ENCODE measurements at places on chromosomes 7 and 10.

DNA sequence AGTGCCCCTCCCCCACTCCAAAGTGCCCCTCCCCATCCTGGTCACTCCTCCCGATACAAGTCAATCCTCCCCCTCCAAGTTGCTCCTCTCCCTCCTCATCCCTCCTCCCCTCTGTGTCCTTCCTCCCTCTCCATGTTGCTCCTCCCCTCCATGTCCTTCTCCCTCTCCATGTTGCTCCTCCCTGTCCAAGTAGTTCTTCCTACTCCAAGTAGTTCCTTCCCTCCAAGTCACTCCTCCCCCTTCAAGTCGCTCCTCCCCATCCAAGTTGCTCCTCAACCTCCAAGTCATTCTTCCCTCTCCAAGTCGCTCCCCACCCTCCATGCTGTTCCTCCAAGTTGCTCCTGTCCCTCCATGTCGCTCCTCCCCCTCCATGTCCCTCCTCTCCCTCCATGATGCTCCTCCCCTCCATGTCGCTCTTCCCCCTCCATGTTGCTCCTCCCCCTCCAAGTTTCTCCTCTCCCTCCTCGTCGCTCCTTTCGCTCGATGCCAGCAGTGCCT, 8.6 kb upstream of the WBP1L start:
- DNase-seq = no peak

DNA sequence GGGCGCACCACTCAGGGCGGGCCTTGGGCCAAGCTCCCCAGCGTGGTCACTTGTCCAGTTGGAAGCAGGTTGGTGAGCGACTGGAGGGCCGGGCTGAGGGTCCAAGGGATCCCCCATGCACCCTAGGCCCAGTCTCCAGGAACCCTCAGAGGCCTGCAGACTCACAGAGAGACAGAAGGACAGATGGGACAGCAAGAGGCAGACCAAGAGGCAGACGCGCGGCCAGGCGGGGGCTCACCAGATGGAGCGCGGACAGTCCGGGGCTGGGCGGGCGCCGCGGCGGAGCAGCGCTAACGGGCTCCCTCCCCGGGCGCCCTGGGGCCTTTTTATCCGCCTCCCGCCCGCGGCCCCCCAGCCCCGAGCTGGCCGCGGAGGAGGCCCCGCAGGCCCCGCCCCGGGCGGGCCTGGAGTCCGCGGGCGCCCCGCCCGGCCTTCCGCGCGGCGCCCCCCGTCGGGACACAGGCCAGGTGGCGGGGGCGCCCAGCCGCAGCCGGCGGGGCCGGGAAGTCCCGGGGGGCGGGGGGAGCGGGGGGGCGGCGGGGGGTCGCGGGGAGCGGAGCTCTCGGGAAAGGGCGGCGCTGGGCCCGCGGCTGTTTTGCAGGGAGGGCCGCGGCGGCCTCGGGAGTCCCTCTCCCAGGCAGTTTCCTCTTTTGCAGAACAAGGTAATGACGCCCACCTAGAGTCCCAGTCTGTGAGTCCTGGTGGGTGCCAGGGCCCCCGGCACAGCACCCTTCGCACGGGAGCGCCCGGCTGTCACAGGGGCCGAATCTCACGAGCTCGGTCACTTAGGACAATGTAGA, at the start of gene LOXL4:
Gene LOXL4 (minus strand): TSS at position 301 of the 800 bp plus-strand sequence. CDS start 5,175 bp downstream, outside the sequence.
- no peak for DNase-seq

DNA sequence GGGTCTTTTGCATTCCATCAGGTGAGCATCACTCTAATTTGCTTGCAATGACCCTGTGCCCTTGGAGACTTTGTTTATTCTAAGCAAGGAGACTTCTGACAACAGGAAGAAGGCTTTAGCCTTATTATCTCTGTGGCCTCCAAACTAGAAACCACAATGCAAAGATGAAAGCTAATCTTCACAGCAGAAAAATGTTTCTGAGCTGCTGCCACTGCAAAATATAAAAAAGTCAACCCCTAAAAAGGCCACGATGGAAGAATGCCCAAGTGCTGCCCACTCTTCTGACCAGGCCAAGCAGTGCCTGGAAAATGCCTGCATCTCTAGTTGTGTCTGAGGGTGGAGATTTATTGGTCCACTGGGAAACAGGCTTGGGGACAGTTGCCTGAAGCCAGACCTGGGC, 299.9 kb downstream of the C7orf25 start:
- DNase-seq = no peak

DNA sequence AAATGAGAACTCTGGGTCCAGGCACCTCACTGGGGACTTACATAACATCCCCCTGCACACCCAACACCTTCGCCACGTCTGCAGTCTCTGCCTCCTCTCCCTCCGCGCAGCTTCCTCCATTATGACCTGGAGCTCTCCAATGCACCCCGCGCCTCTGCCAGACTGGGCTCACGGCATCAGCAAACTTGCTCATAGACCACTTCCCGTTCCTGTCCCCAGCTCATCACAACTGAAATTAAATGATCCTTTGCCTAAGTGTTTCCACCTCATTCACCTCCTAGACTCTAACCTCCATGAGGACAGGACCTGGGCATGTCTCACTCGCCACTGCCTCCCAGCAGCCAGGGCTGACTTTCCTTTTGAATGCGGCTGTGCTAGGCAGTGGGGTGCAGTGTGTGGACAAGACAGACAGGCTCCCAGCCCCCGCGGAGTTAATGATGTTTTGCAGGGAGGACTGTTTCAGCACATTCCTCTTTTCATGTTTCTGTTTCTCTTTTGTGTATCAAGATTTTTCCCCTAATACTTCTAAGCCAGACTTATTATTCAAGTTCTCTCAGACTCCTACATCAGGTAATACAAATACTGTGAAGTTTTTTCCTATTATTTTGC, 18.8 kb downstream of the CHST15 start:
- peak; percentile 67 for DNase-seq

DNA sequence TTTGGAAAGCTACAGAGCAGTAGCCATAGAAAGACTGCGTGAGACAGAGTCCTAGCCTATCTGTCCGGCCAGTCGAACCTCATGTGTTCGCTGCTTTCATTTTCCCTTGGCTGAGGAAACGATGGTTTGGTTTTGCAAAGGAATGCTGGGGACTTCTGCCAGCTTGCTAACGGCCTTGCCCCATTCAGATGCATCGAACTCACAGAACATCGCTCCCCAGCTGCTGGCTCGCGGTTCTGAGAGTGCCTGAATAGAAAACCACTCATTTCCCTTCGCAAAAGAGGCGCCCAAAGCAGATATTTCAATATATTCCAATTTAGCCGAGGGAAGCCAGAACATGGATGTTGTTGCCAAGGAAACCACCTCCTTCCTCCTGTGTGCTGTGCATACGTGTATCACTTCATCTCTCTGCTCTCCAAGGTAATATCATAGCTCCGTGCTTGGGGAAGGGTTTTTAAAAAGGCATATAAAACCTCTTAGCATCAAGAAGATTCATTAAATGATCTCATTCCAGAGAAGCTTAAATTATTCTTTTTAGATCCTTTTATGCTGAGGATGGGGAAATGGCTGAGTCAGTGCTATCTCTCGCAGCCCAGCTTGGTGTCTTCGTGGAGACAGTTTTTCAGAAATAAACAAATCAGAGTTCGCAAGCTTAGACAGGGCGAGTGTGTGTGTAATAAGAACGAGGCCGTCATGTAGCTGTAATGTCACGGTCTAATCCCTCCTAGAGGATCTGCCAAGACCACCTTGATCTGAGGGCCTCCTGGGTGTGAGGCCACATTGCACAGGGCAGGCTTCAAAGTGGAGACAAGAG, 215.2 kb downstream of the RPS24 start:
- no peak for DNase-seq

GRCh38 chr7:988426-988911, 5.5 kb downstream of the CYP2W1 start:
- DNase-seq = no peak

- no peak for DNase-seq
Measured at GRCh38 chr10:109275960-109276359, 647.4 kb downstream of the XPNPEP1 start.

DNA sequence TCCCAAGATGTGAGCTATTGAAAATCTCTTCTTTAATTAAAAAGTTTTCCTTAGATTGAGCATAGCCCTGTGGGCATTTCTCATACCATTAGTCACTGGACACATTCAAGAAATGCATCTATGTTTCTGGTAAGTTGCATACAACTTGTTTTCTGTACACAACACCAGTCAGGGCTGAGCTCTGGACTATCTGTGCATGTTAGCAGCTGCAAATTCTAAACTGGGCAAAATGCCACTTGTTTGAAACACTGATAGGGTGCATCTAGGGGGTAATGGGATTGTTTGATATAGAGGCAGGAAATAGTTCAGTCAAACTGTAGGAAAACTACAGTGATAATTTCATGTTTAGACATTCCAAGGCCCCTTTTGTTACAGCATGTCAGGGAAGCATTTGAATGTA, 145.6 kb upstream of the NPY start:
- DNase-seq = no peak

- peak; percentile 42 for DNase-seq
Measured at GRCh38 chr10:124715439-124715838, 28.7 kb downstream of the FAM53B start.

DNA sequence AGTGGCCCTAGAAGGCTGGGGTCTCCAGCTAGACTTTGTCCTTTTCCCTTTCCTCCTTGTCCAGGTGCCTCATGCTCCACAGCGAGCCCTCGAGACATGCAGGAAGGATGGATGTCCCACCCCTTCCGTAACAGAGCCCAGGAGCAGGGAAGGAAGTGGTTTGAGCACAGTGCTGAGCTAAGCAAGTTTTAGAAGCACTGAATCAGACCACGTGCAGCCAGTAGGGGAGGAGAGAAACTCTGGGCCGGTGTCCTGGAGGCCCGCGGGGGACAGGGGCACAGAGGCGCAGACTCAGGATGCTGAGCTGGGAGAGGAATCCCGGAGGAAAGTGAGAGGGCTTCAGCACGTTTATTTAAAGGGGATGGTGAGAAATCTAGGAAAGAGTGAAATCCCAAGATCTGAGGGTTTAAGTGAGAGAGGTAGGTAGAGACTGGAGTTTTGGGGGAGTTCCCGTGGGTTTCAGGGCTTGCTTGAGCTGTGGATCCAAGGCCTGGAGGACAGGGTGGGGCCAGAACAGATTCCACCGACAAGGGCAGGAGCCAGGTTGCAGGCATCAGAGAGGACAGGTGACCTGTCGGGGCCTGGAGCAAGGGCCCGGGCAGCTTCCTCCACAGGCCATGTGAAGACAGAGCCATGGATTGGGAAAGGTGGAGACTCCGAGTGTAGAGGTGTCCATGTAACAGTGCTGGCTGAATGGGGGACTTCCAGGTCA, 4.4 kb upstream of the IRF5 start:
- peak; percentile 56 for DNase-seq

- DNase-seq = peak; percentile 9
Measured at GRCh38 chr10:60434418-60435046, 44.9 kb upstream of the ANK3 start.

DNA sequence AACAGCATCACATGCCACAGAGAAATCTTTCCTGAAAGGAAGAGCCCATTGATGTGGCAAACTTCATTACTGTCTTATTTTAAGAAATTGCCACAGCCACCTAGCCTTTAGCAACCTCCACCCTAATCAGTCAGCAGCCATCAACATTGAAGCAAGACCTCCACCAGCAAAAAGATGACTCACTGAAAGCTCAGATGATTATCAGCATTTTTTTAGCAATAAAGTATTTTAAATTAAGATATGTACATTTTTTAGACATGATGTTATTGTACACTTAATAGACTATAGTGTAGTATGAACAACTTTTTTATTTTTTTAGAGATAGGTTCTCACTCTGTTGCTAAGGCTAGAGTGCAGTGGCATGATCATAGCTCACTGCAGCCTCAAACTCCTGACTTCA, 14.8 kb downstream of the STEAP1B start:
- no peak for DNase-seq

DNA sequence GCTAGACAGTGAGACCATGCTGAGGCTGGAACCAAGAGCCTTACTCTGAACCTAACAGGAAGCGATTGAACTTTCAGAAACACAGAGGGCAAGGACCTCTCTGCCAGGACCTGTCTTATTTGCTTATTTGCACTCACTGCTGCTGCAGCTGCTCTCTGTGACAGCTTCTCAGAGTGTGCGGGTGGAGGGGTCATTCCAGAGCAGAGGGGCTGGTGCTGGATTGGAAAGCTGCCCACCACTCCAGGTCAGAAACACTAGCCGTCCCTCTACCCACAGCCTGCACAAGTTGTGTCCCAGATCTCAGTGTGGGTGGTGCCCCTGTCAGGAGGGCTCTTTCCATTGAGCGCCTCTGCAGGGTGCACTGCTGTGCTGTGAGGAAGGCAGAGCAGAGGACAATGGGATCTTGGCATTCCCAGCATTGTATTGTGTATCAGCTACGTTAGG, 126.2 kb downstream of the CCNY start:
- DNase-seq = no peak

GRCh38 chr7:158779061-158780000, 50.0 kb downstream of the ESYT2 start:
- DNase-seq = no peak

DNA sequence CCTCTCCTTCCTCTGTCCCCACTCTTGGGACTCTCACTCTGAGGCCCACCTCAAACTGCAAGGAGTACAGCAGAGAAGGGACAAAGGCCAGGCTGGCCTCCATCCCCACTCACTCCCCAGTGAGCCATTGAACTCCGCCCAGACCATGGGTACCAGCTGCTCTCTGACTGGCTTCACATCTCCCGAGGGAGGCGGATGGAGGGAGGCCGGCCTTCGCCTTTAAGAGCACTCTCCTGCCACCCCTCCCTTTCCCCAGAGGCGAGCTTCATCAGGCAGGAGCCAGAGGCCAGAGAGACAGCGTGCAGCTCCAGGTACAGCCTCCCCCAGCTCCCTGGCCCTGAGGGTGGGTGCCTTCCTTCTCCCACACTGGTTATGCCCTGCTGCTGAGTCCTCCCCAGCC, 1.8 kb upstream of the LDB3 start:
- DNase-seq = no peak

GRCh38 chr10:112000466-112000865, 183.1 kb downstream of the GPAM start:
- no peak for DNase-seq

DNA sequence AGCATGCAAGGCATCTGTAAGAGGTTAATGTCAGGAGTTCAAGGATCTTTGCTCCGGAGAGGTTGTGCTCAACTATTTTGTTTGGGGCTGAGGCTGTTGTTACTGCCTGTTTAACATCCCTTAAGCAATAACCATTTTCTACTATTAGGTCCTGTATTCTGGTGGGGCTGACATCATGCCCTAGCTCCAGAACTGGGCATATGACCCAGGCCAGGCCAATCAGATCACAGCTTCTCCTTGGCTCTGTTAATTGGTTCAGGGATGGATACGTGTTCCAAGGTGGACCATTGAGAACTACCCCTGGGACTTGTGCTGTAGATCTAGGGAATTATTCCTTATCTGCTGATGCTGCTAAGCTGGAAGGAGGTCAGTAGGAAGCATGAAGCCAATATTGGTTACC, 67.0 kb downstream of the SYPL1 start:
- no peak for DNase-seq

- DNase-seq = no peak
Measured at GRCh38 chr10:105359708-105360107, 718.6 kb downstream of the SORCS3 start.
